RWPE1 (cell line): ENCODE measurements at places on chromosomes 7 and 10.
A peak's percentile ranks its signal among the peaks of the same experiment; 100 is the strongest.

DNA sequence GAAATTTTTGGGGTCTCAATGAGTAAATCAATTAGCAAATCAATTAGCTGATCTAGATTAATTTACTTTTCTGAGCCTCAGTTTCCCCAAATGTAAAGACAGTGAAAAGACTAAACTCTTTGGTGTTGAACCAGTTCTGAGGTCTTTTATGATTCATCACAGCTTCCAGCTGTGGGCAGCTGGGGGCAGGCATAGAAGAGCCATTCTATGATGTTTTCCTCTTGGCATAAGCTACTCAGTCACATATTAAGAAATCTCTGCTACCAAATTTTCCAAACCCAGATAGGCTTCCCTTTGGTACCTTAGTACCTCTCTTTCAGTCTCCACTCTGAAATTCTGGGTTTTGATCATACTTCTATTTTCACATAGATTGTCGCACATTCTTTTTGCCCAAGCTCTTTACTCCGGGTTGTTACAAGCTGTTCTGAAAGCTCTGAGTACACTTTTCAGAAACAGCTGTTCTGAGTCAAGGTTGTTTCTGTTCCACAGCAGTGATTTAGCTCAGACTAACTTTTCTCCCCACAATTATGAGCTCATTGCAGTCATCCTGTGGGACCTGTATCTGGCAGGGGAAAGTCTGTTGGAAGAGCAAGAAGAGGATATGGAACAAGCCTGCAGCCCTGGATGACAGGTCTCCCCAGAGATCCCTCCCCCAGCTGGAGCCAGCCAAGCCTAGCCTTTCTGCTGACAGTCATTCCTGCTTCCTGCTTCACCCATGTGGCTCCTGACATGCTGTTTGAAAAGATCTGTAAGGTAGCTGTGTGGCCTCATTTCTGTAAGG lies 599.6 kb upstream of the GHITM start:
- DNase-seq = no peak

DNA sequence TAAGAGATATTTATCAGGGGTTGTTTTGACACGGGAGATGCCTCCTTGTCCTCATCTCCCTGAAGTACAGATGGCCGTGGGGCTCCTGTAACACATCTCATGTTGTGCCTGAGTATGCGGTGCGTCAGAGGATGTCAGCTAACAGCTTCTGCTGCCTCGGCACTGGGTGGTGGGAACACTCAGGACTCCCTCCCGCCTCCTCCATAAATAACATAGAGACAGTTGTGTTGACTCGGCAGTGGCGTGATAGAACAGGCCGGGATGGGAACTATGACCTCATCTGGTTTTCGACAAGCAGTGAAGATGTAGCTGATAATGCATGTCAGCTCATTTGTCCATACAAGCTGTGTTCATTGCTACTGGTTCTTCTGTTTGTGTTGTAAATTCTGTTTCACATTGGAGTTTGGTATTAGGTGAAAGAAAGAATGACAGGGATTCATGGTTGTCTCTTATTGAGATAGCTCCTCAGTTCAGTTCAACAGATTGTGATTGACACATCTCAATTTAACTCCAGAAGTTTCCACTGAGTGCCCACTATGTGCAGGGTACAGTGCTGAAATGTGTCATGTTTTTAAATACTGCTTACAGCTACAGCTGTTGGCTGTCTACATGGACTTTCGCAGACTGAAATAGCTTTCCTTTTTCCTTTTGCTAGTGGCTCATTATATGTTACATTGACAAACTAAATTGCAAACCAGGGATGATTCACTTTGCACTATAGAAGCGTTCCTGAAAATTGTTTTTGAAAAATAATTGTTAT lies 87.4 kb downstream of the CHN2 start:
- peak; percentile 80 for DNase-seq

- DNase-seq = no peak
Measured at GRCh38 chr10:12800302-12800701, 201.2 kb downstream of the CCDC3 start.

GRCh38 chr7:146826329-146826728 lies 709.7 kb downstream of the CNTNAP2 start:
- no peak for DNase-seq

DNA sequence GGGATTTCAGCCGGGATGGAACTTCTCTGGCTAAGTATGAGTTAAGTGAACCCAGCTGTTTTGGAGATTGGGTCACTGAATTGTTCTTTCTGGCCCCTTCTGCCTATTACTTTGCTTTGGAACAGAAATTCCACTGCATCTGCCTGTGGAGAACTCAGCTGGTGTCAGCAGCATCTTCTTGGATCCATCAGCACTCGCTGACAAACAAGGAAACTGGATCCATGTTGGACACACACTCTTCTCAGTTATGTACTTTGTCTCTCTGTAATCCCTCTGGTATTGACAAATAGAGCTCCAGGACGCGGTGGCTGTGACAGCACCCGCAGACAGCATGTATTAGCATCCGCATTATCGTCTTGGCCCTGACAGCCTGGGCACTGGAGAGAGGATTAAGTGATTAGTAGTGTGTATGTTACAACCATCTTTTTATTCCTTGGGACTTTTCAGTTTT lies 73.0 kb upstream of the BMPER start:
- DNase-seq = no peak

- peak; percentile 35 for DNase-seq
Measured at GRCh38 chr7:11427686-11428273, 404.2 kb downstream of the THSD7A start.

- no peak for DNase-seq
Measured at GRCh38 chr7:23918286-23918685, 208.3 kb downstream of the STK31 start.

DNA sequence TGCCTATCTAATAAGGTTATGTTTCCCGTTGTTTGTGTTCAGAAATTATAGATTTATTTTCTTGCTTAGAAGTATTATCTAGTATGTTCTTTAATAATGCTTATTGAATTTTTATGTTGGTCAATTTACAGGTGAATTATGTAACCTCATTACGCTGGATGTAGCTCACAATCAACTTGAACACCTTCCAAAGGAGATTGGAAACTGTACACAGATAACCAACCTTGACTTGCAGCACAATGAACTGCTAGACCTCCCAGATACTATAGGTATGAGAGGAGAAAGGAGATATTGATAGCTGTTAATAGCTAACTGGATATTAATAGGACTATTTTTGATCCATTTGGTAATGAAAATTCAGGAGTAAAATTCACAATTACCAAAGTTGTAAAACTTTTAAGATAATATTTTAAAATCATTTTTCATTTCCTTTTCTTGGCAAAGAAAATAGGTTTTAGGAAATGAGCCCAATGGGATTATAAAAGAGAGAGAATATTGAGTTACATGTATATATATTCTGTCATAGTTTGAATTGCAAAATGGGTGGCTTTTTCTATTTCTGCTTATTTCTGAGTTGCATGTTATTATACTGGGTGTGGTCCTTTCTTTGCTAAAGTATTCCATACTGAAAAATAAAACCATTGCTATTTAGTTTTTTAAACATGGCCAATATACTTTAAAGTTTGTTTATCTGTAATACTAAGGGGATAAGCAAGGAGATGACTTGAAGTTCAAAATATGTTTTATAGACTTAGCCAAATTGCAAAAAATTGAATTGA lies 66.3 kb downstream of the SHOC2 start:
- no peak for DNase-seq

- no peak for DNase-seq
Measured at GRCh38 chr10:72370201-72370722, 15.5 kb upstream of the DNAJB12 start.

GRCh38 chr10:78745441-78745840 lies 323.3 kb upstream of the ZMIZ1 start:
- no peak for DNase-seq

DNA sequence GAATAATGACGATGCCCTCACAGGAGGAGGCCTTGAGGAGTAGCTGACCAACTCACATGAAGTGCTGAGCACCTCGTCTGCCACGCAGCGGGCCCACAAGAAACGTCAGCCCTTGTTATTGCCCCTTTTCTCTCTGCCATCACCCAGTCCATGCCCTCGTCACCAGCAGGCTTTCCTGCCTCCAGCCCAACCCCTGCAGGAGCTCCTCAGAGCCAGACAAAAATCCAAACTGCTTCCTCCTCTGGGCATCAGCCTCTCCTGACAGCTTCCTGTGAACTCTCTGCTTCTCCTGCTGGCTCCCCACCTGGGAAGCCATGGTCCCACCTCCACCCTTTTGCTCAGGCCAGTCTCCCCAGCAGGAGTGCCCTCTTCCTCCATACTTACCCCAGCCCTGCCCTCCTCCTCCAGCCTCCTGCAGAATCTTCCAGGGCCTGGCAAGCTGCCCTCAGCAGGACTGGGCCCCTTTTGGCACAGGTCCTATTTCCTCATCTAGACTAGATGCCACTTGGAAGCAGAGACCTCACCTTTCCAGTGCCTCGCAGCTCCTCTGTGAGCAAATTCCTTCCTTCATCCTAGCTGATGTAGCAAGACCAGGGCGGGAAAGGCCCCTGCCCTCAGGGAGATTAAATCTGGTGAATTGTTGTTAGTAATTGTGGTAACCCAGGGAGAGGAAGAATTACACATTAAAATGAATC lies 115.1 kb downstream of the C10orf105 start:
- DNase-seq = no peak

GRCh38 chr10:84845628-84846261 lies 517.4 kb downstream of the CCSER2 start:
- no peak for DNase-seq

GRCh38 chr10:104872691-104873090 lies 231.6 kb downstream of the SORCS3 start:
- DNase-seq = no peak

DNA sequence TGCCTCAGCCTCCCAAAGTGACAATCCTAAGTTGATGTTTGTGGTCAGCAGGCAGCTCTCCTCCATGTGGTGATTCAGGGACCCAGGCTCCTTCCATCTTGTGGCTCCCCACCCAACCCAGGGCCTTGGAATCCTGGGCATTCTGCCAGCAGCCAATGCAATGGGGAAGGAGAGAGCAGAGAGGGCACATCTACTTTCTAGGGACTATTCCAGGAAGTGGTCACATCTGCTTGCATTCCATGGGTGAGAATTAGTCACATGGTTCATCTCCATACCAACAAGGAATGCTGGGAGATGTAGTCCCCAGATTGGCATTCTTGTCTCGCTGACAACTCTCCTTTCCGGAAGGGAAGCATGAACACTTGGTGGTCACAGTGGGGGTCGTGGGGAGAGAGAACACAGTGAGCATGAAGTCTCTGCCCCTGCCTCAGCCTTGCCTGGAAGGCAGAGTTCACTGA lies 9.9 kb upstream of the SRRM3 start:
- peak; percentile 27 for DNase-seq

GRCh38 chr10:124155781-124156435 lies 62.5 kb upstream of the CHST15 start:
- DNase-seq = no peak

GRCh38 chr10:22570733-22571430 lies 143.5 kb downstream of the PIP4K2A start:
- no peak for DNase-seq

GRCh38 chr10:81696609-81697388 lies 178.2 kb upstream of the NRG3 start:
- DNase-seq = no peak

GRCh38 chr10:10209167-10209566 lies 808.5 kb upstream of the CELF2 start:
- no peak for DNase-seq

DNA sequence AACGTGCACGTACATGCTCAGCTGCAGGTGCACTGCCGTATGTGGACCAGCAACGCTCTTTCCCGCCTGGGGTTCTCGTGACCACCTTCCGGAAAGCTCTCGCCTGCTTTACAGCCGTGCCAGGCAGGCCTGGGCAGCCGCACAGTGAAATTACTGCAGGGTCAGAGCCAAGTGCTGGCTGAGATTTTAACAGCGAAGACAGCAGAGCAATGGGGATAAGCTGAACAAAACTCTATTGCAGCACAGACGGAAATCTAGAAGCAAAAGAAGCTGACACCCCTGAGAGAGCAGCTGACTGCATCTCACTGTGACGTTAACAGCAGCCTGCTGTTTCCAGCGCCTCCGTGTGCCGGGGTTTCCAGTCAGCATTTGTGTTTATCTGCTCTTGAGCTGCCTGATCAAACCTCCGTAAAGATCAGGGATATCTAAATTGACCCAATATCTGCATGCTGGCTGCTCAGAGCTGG lies 179.0 kb downstream of the DIP2C start:
- DNase-seq = peak; percentile 17

GRCh38 chr7:17031906-17032551 lies 150.2 kb upstream of the AGR3 start:
- no peak for DNase-seq

DNA sequence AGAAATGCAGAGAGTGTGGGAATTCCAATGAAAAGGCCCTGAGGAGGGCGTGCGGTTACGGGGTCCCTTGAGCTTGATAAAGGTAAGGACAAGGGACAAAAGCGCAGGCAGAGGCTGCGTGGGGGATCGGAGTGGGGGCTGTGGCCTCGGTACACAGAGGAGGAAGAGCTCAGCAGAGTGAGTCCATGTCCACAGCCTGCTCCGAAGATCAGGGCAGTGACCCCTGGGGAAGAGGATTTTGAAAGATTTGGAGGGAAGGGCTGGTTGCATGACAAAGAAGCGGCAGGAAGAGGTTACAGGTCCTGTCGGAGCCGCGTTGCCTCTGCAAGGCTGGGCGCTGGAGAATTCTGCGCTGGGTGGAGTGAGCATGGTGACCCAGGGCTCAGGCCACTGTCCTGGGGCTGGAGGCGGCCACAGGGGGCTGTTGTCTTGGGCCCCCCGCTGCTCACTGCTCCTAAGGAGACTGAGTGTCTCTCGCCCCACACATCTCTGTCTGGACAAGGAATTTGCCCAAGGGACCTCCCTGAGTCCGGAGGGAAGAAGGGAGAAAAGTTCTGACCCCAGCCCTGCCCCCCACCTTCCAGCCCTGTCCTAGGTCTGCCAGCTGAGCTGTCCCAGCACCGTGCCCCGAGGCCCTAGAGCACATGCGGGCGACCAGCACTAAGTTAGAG lies 69.8 kb upstream of the INSIG1 start:
- DNase-seq = no peak

DNA sequence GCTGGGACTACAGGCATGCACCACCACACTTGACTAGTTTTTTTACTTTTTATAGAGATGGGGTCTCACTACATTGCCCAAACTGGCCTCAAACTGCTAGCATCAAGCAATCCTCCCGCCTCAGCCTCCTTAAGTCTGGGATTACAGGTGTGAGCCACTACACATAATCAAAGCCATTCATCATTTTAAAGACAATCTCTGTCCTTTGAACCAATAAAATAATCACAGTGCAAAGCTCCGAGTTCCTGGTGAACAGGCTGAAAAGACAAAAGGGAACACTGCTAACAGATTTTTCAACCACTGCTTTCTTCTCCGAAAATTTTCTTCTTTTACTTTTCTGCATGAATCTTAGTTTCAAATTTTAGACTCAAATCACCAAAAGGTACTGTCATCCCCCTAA lies 58.5 kb downstream of the PARD3 start:
- no peak for DNase-seq

GRCh38 chr7:32089678-32090077 lies 19.5 kb upstream of the PDE1C start:
- no peak for DNase-seq
